ENCODE measurements at places on chromosomes 3 and 15.

DNA sequence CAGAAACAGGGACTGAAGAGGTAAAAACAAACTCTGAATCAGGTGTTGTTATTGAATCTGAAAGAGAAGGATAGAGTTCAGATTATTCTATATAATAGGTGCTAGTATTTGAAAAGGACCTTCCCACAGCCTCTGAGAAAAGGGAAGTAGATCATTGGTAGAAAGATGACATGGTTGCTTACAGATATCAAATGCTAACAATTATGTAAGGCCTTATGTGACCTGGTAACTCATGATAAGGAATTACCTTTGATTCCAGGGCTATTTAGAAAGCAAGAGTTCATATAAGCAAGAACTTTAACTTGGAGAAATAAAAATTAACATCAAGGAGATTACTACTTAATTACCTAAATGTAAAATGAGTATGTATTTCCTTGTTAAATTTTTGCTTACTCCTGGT is 7.6 kb downstream of the SLC27A2 start:
- no peak for DNase-seq

DNA sequence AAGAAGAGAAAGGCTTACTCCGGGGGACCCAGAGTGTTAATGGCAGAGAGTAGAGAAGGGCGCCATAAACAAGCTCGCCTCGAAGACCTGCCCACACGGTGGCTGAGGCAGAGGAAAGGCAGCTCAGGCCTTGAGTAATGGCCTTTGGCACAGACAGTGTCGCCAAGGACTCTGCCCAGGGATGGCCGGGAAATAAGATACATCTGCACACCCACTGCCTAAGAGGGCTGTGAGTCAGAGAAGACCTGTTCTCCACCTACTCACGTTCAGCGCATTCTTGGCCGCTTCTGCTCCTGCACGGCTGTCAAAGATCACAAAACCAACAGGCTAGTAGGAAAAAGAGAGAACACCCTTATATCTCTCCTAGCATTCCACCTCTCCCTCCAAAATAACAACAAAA is 26.2 kb downstream of the RBPMS2 start:
- peak; percentile 90 for DNase-seq

- no peak for DNase-seq
These were observed at the start of gene ALDH1A2 for GRCh38 chr15:58065445-58066041. Gene ALDH1A2, minus strand, starts transcription at chr15:58065711. Its CDS starts 61 bp downstream, at chr15:58065650.

DNA sequence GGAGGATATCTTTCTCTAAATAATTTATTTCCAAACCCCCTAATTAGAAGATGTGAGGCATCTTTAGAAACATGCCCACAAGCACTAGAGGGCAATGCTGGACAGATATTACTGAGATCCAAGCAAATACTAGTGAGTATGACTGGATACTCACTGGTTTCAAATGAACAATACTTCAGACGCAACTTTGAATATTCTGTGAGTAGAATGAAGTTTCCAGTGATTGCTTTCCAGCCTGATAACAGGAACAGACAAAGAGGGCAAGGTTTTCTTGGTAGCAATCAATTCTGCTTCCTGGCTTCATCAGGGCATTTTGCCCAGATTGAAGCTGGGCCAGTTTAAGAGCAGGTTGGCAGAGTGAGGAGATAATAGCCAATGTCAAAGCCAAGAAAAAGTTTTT is 442.6 kb upstream of the PDZRN3 start:
- DNase-seq, result peak; percentile 66

GRCh38 chr3:106249159-106249558 is 380.3 kb upstream of the CBLB start:
- DNase-seq, result peak; percentile 39

DNA sequence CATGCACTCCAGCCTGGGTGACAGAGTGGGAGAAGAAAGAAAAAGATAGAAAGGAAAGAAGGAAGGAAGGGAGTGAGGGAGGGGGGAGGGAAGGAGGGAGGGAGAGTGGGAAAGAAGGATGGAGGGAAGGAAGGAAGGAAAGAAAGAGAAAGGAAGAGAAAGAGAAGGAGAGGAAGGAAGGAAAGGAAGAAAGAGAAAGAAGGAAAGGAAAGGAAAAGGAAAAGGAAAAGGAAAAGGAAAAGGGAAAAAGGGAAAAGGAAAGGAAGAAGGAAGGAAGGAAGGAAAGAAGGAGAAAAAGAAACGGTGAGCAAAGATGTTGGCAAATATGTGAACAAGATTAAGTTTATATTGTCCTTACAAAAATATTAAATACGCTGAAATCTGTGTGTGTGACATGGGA is 36.2 kb upstream of the TICRR start:
- no peak for DNase-seq

GRCh38 chr3:138066383-138066782 is 49.0 kb downstream of the DZIP1L start:
- no peak for DNase-seq

DNA sequence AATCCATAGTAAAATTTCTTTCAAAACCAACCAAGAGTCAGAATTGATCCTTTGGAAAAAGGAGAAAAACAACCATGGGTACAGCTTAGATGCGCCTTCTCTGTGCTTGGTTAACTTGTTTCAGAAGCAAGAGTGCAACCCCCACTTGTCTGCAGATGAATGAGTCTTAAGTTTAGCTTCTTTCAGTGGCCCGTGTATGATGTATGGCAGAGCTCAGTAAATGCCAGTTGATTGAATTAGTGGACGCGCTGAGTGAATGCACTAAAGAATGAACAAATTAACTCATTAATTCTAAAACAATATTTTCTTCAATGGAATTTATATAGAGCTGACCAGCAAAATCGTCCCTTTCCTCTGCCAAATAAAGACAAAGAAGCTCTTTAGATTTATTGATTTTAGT is 67.0 kb upstream of the ARHGEF3 start:
- no peak for DNase-seq

DNA sequence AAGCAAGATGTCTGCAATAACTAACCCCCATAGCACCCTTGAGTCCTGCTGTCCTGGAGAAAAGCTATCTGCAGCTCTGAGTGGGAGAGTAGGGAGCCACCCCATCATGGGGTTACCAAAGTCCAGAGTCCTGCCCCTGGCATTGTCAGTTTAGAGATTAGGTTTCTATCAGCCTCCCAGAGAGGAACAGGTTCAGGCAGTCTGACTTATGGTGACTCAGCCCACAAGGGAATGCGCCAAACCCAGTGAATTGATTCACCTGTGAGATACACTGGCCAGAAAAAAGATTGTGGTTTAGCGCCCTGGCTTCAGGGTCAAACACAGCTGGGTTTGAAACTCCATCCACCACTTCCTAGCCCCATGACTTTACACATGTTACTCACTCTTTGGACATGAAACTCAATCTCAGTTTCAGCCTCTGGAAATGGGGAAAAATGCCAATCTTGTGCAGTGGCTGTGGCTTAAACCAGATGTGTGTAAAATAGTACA is 263.6 kb upstream of the HES1 start:
- peak; percentile 63 for DNase-seq

DNA sequence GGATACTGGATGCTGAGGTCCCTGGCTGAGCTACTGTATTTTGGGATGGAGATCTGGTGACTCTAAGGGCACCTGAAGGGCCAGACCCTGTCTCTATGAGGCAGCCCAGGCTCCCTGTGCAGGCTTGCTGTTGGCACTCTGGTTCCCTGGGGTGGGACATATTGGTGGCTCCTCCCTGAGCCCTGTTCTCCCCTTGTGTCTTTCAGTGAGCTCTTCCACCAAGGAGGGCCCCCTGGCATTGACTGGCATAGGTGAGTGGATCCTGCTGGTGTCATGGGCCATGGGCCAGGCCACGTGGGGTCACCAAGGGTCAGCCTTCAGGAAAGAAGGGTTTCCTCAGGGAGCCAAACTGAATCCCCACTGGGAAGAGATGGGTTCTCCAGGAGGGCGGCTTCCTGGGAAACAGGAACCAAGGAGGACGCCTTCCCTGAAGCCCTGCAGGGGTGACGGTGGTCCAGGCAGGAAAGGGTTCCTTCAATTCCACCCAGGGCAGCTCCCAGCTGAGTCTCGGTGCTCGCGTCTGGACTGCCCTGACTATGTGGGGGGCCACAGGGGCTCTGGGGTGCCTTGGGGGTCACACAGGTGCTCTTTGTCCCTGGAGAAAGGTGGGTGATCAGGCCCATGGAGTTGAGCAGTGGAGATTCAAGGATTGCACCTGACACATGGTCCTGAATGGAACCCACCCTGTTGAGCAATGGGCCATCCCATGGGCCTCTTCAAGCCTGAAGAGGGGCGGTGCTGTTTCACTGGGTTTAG is 220.4 kb downstream of the SNRPN start:
- DNase-seq, result no peak

DNA sequence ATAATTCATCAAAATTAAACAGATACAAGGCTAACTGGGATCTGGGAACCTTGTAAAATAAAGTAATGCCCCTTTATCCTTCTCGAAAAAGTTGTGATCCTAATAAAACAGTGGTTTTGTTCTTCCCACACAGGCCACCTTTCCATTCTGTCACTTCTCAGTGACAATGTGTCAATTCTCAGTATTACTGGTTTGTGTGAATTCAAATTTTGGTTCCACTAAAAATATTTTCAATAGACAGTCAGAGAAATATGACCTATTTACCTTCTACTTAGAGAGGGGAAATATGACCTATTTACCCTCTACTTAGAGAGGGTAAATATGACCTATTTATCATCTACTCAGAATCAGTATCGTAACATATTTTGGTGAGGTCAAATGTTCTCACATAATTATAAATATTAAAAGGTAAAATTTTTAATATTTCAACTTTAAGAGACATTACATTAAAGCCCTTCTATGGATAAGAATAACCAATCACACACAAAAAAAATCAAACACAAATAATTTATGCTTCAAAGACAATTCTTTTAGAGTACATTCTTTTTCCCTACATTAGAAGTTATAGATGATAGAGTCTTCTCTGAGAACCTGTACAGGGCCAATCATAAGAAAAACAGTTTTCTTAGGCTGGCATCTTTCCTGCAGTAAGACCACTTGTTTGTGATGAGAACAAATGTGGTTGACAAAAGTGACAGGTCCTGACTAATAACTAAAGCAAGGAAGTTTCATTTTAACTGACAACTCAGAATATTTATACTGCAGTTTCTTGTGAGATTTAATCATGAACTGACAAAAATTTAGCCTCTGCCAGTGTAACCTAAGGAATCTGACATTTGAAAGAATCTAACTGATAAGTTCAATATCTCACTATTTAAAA is 323.3 kb downstream of the DIPK2A start:
- no peak for DNase-seq

DNA sequence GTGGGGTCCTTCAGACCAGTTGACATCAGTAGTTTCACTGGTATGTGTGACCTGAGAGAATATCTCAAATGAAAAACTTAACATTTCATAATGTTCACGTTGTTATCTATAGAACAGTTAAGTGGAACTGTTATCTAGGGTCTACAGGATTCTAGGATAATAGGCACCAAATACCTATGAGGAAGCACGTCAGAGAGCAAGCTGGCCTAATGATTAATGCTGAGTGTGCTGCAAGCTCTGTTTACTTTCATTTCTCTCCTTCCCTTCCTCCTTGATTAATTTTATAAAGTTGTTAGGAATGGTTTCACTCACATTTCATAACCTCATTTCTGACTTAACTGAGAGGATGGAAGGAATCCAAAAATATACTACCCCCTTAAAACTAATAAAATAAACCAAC is 362.5 kb upstream of the ZNF717 start:
- no peak for DNase-seq

GRCh38 chr15:39735120-39735717 is 47.4 kb downstream of the FSIP1 start:
- peak; percentile 32 for DNase-seq

GRCh38 chr15:52680761-52681160 is 1.6 kb upstream of the ATOSA start:
- DNase-seq, result no peak

DNA sequence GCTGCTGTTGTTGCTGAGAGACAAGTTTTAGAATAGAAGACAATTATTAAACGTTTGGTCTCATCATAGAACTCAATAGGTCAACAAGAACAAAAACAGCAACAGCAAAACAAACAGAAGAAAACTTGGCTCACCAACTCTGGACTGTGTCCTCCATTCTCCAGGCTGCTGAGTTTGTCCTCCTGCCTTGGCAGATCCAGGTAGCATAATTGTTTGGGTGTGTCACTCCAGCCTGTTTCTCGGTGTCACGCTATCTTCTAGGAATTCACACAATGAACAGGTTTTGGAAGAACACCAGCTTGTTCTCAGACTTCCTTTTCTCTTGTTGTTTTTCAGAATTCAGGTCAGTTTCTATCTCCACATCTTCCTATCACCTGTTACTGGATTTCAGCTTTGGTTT is 34.7 kb downstream of the ARRDC4 start:
- no peak for DNase-seq

DNA sequence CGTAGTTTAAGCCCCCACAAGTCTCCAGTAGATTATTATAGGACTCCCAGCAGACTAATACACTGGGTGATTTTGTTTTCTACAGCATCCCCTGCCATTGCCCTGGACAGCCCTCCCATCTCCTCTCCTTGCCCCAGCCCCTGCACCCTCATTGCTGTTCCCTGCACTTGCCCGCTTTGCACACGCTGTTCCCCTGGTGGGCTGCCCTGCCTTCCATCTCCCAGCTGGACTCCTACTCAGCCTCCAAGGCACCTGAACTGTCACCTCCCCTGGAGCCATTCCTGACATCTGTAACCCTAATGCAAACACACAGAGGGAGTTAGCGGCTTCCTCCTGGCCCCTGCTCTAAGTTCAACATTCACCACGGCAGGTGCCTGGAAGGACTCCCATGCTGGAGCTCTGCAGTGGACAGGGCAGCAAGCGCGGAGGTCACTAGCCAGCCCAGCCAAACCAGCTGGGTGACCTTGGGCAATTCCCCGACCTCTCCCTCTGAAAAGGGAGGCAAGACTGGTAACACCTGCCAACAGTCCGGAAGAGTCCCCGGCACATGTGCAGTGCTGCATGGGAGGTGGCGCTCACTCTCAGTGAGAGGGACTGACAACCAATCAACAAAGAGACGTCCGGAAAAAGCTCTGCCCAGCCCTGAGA is 38.8 kb upstream of the IQSEC1 start:
- DNase-seq, result no peak

DNA sequence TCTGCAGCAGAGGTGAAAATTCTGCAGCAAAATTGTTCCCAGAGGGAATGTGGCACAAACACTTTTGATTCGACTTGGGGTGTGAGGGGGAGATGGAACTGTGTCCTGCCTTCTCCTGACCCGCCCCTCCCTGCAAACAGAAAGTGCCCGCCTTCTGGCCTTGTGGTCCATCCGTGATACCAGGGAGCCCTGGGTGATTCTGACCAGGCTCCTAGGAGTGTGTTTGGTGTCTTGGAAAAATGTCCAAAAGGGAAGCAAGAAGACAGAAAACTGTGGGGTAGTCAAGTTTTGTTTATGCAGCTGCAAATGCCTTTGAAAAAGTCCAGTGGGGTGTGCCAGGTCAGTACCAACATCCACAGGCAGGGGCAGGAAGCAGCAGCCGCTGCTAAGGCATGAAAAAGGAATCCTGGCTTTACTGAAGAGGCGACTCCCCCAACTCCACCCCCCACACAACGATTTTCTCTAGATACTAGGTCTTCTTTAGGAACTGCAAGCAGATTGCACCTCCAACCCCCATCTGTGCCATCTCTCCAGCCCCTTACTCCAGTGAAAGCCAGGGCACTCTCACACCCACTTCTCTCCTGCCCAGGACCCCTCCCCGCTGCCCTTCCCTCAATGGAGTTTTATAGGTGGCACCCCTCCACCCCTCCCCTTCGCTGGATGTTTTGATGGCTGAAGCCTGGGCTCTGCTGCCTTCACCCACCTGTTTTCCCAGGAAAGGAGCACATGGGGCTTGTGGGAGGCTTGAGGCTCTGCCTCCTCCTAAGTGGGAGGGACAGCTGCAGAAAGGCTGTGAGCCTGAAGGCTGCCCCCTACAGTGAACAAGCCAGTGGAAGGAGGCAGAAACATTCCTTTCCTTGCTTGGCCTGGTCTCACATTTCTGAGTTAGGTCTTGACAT is 82.4 kb upstream of the HERC1 start:
- peak; percentile 58 for DNase-seq

GRCh38 chr3:21920421-21920861 is 169.4 kb upstream of the ZNF385D start:
- peak; percentile 88 for DNase-seq
